ENCODE measurements at places on chromosomes 12 and 14.

- no peak for DNase-seq
Measured at GRCh38 chr14:94918896-94919295, 149.0 kb upstream of the GSC start.

GRCh38 chr14:89428173-89428523 lies 11.1 kb upstream of the FOXN3 start:
- no peak for DNase-seq

DNA sequence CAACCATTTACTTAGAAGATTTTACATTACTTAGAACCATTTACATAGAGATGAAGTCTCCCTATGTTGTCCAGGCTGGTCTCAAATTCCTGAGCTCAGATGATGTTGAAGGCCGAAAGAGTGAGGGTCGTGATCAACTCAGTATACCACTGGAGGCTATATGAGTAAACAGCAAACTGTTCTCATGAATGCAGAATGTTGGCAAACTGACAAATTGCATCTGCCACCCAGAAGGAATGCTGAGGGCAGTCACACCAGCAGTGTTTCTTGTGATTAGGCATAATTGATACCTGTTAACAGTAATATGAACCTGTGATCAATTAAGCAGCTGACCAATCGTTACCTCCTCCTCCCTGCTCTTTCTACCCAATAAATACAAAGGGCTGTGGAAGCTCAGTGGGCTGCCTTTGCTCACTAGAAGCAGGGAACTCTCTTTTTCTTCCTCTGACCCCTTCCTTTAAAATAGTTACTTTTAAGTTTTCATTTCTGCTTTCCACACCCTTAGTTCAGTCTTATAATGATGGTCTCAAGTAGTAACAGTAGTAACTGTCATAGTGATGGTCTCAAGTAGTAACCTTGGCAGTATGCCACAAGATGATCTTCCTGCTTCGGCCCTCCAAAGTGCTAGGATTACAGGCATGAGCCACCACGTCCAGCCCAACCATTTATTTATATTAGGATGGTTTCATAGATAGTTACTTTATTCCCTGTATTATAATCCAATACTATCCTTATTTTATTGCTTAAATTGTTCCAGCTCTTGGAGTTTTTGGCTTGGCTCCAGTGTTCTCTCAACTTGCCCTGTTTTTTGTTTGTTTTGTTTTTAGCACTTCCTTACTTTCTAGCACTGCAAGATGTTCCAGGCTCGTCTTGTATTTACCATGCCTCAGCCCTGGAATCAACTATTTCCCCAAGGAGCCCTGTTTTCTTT lies 25.8 kb downstream of the LIMA1 start:
- DNase-seq: no peak

- DNase-seq: no peak
Measured at GRCh38 chr12:57541001-57541400, 6.0 kb downstream of the DCTN2 start.

DNA sequence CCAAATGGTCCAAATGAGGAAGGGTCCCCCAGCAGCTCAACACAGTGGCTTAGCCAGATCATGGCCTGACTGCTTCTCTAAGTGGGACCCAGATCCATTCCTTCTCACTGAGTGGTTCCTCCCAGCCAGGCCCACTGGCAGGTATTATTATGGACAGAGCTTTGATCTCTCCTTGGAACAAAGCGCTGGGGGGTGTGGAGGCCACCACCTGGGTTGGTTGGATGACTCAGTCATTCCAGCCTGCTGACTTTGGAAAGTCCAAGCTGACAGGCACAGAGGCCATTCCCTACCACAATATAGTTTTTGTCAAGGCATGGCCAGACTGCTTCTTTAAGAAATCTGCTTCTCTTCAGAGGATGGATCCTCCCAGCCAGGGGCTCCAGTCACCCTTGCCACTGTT lies 341.1 kb downstream of the BTG1 start:
- no peak for DNase-seq
